ENCODE measurements at places on chromosomes 1 and 21.

GRCh38 chr1:94401206-94401605 lies 17.0 kb upstream of the ABCD3 start:
- no peak for DNase-seq

DNA sequence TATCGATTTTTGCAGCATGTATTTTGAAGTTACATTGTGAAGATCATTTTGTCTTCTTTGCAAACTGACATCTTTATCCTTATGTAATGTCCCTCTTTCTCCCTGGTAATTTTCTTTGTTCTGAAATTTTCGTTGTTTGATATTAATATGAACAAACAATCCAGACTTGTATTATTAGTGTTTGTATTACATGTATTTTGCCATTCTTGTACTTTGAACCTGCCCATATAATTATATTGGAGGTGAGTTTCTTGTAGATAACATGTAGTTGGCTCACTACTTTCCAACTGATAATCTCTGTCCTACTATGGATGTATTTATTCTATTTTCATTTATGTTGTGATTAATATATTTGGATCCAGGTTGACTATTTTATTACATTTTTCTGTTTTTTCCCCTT lies 27.1 kb downstream of the OBSCN start:
- DNase-seq = no peak

DNA sequence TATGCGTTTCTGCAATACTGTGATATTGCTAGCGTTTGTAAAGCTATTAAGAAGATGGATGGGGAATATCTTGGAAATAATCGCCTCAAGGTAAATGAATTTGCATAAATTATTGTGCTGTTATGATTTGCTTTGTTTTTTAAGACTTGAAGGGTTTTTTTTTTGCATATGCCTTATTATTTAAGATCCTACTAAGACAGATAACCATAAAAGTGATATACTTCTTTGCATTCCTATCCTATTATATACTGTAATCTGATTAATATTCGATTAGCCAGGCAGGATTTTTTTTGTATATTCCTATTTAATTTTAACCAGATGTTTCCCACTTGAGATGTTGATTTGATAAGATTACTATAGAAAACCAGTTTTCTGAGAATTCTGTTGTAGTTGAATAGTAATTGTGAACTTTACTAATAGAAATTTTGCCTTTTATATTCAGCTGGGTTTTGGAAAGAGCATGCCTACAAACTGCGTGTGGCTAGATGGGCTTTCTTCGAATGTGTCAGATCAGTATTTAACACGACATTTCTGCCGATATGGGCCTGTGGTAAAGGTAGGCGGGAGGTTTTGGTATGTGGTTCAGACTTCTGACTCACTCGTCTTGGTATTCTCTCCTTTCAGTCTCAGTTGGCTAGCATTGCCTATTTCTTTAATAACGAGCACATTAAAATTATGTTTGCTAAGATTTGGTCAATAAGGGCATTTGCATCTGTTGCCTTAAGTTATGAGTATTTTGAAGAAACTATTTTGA lies 56.8 kb downstream of the ZBTB17 start:
- peak; percentile 62 for DNase-seq

DNA sequence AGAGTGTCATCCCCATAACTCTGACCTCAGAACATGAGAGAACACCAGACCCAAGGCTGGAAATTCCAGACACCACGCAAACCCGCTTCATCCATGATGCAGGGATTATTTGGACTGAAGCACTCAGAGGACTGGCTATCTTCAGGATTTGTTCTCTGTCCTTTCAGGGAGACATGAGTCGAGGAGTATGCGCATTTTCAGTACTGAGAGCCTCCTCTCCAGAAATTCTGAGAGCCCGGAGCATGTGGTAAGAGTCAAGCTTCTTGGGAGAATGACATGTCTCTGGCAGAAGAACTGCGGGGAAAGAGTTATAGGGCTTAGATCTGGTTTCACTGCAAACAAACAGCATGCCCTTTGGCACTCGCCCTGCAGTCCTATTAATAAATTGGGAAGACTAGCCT lies 6.9 kb downstream of the LAX1 start:
- no peak for DNase-seq

DNA sequence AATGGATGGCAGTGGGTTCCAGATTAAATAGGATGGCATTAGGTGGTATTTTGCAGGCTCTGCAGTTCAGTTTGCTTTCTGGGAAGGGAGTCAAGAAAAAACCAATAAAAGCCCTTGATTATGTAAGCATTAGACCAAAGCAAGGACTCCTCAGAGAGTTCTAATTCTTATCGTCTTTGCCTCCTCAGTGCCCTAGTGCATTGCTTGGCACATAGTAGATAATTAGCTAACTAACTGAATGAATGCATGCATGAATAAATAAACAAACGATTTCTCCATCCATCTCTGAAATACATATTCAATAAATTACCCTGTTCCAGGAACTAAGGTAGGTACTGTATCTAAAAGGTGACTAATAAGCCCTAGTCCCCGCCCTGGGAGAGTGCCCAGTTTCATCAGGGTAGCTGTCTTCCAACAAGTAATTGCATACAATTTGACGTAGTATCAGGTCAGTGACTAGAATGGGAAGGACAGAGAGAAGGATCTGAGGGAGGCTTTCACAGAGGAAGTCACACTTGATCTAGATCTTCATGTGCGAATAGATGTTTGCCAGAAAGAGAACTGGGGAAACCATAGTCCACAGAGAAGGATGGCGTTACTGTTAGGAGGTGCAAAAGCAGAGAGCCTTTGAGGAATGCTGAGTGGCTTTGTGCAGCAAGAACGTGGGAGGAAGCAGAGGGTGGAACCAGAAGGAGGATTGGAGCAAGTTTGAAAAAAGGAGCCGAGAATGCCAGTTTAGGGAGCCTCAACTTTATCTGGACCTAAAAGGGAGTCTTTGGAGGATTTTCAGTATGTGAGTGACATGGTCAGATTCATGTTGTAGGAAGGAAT lies 111.4 kb downstream of the TBX19 start:
- no peak for DNase-seq

DNA sequence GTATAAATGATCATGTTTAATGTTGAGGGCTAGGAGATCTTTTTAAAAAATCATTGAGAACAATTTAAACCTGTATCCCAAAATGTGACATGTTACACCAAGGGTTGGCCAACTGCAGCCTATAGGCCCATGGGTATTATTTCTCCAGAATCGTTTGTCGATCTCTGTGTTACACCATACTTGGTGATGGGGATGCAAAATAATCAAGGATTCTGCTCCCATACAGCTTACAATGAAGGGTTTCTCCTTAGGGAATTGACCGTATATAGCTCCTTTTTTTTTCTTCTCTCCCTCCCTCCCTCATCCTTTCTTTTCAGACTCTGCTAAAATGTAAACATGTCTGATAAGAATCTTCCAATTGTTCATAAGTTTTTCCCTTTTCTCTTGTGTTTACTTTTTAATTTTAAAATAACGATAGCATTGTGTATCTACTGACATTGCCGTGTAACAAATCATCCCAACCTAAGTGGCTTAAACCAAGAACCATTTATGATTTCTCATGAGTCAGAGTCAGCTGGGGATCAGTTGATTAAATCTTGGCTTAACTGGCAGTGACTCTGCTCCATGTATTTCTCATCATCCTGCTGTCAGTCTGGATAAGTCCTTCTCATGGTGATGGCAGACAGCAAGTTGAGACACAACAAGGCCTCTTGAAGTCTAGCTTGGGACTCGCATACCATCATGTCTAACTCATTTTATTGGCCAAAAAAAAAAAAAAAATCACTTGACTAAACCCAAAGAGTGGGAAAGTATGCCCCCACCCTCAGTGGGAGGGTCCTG lies 48.0 kb downstream of the MARK1 start:
- DNase-seq = no peak

DNA sequence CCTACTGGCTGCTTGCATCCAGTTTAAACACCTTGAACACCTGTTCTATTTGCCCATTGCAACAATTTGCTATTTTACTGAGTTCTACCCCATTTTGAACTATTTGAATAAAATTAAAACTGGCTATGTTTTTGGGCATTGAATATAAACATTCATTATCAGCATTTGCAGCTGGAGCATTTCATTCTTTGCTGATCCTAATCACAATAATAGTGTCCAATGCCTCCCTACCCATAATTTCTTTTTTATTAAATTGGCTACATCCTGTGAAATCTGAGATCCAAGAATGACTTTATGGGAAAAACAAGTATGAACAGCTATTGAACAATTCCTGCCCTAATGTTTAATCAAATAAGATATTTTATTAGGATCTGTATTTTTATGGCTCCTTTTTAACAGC lies 447.9 kb downstream of the PLA2G4A start:
- no peak for DNase-seq

- no peak for DNase-seq
Measured at GRCh38 chr21:37245151-37245550, 22.0 kb downstream of the VPS26C start.

DNA sequence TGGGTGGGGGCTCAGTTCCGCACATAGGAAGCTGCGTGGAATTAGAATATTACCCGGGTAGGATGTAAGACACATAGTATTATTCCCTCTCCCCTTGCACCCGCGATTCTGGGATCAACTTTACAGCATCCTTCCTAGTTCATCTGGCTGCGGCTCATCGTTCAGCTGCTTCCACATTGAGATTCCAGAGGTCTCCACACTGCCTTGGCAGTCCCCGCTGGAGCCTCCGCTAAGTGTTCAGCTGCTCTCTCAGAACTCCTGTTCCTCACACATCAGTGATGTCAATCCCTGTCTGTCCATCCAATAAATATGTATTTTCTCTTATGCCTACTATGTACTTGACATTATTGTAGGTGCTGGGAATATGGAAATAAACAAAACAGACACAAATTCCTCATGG lies 135.6 kb upstream of the SYT6 start:
- no peak for DNase-seq

GRCh38 chr1:147389532-147390184 lies 147.2 kb downstream of the CHD1L start:
- DNase-seq = peak; percentile 36

GRCh38 chr21:42539342-42539741 lies 25.7 kb downstream of the SLC37A1 start:
- no peak for DNase-seq

DNA sequence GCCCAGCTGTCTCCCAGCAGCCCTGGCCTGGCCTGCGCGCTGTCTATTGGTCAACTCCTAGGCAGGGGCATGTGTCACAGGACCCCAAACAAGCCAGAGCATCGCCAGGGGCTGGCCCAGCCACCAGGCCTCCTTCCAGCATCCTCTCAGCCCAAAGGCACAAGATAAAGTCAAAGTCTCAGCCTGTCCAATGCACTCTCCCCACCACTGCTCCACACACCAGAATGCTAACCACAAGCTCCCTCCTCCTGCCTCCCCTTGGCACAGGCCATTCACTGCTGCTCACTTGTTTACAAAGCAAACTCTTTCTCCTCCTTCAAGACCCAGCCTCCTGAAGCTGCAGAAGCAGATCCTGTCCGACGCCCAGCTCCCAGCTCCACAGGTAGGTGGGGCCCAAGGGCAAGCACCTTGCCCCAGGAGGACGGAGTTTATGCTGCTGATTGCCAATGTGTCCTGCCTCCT lies 133.4 kb downstream of the DMRTB1 start:
- DNase-seq = peak; percentile 9

DNA sequence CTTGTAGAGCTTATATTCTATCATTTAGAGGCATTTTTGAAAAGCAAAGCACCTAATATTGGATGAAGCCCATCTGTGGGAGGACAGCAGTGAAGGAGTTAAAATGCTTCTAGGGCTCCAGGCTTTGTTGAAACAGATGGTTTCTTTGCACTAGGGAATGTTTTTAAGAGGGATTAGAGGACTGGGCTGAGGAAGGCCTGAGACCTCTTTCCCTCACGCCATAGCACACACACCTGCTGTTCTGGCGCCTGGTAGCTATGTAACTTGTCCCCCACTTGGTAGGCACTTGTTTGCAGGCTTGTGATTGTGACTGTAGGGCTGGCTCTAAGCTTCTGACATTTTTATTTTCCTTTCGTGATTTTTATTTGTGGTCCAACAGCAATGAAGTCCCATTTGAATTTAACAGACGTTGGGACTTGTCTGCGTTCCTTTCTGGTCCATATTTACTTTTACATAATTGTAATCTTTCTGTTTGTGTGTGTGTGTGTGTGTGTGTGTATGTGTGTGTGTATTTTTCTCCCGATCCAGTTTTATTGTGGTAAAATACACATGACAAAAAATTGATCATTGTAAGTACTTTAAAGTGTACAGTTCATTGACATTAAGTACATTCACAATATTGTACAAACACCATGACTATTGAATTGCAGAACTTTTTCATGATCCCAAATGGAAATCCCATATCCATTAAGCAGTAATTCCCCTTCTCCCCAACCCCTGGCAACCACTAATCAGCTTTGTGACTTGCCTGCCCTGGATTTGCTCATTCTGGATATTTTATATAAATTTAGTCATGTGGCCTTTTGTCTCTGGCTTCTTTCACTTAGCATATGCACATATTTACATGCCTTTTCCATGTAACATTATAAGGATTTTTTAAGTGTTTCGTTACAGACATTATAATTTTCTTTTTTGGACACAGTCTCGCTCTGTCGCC lies 33.5 kb upstream of the MACF1 start:
- DNase-seq = no peak

DNA sequence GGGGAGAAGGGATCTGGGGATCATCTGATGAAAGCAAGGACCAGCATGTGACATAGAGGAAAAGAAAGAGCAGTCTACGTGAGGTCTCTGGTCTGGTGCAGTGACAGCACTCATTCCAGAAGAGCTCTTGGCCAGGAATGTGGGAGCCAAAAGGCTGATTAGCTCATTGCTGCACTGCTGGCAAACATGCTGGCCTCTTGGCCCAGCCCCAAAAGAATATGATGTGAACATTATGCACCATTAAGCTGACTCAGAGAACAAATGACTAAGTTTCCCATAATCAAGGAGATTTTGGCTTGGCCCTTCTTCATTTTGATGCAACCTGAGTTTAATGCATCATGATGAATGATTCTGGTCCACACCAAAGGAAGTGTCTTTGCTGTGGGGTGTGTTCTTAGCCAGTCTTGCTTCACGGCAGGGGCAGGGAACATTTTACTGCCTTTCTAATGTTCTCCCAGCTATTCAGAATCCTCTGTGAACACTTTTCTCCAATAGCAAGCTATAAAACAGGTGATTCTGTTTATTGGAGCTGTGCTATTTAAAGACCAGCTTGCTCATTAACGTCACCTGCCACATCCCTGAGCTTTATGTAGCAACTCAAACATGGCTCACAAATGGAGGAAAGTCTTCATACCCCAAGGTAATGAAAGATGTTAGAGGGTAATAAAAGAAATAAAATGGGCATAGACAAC lies 55.1 kb downstream of the PCBP3 start:
- no peak for DNase-seq

DNA sequence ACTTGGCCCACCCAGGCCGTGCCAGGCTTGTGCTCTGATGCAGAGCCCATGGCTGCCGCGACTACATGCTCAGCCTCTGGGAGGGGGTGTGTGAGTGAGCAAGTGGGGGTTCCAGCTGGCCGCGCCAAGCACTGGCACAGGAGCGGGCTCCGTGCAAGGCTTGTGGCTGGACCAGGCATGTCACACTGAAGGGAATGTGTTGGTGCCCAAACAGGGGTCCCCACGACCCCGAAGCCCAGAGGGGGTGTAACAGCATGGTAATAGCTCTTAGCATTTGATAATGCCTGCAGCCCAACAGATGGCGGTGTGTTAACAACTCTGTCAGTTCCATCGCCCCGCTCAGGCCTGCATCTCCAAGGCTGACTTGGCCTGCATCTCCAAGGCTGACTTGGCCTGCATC lies 38.3 kb upstream of the CD46 start:
- DNase-seq = no peak

GRCh38 chr1:223731133-223731770 lies 18.9 kb downstream of the CAPN2 start:
- no peak for DNase-seq

GRCh38 chr1:165431079-165431478 lies 13.8 kb downstream of the RXRG start:
- DNase-seq = no peak

Data from activated T-cell treated with anti-CD3 and anti-CD28 coated beads, Interleukin-2, amount 50 U/mL, for 24 hours (primary cell).